ENCODE measurements at places on chromosomes 5 and 9.

- no peak for DNase-seq
Observed at GRCh38 chr5:5330728-5331452, 91.6 kb upstream of the ICE1 start.

- no peak for DNase-seq
Observed at GRCh38 chr9:2697492-2697891, 19.8 kb upstream of the KCNV2 start.

GRCh38 chr9:38642951-38643814 lies 22.8 kb upstream of the ANKRD18A start:
- no peak for DNase-seq

DNA sequence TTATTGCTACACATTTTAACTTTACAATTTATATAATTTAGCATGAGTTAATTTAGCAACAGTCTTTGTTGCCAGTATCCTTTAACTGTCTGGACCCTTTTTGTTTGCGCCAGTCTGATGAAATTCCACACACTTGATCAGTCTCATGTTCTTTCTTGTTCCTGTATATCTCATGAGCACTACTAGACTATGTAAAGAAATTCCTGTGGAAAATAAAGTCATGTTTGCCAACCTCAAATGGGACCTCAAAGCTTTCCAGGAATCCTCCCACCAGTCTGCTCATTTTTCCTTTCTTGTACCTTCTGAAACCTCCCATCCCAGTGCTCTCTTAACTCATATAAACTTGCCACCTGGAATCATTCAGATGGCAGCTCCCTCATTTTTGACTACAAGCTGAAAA lies 8.0 kb downstream of the DMXL1 start:
- DNase-seq: no peak

GRCh38 chr9:114090798-114091197 lies 8.3 kb downstream of the KIF12 start:
- DNase-seq: no peak

DNA sequence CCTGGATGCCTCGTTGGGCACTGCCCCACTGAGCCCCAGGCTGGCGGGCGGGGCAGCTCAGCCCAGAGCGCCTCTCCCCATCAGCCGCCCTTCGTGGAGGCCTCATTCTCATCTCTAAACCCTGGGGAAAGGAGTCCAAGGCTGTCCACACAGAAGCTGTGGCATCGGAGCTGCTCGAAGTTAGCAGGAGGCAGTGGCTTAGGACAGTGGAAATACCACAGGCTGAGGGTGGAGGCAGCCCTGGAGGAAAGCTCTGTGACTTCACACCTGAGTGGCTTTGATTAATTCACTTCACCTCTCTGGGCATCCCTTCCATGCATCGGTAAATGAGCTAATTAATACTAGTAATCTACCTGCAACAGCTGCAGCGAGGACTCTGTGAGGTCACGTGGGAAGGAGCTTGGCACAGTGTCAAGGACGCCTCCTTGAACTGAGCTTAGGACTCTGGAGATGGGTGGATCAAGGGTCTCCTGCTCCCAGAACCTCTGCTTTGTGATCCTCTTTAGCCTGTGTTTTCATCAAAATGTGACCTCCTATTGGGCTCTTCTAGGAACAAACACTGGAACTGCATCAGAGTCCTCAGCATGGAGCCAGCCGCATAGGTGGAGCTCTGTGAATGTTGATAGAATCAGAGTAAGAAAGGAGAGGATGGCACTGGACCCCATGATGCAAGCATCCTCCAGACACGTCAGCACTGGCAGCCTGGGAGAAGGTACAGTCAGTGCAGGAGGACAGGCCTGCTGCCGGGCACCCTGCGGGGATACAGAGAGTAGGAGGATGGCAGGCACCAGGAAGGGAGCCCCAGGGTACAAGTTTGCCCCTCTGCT lies 842 bp upstream of the ANGPTL2 start:
- DNase-seq: no peak

- no peak for DNase-seq
Observed at GRCh38 chr9:125106285-125106893, 36.9 kb downstream of the SCAI start.

DNA sequence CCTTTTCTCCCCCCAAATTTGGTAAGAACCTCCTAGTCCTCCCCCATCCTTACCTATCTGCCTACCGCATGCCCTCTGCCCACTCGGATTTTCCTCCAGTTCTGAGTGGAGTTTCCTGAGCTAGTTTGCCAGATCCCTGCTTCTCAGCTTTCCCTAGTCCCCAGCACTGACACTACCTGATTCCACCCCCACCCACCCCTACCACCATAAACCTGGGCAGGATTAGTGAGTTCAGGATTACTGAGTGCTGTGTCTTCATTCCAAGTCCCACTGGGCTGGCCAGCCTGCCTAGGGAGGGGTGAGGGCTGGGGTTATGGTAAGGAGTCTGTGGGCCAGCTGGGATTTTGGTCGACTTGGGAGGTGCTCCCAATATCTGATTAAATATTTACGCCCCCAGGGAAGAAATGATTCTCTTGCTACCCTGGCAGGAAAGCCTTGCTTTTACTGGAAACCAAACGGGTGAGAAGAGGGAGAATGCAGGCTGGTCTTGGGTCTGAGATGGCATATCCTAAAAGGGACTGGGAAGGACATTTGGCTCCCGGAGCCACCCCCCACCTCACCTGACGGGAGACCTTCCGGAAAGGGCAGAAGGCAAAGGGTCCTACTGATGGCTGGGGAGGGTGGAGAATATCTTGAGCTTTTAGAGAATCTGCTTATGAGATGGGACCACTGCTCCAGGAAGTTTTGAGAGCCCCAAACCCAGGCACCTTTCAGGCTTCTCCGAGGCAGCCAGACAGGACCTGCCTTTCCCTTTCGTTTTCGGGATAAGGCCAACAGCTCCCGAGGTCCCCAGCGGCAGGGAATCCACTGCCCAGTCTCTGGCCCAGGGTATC lies 3.7 kb downstream of the PITX1 start:
- DNase-seq: no peak

Measured in iPS DF 19.7 (cell line).